ENCODE measurements at places on chromosomes 13 and 19.

- no peak for DNase-seq
Measured at GRCh38 chr19:48961051-48961649, 4.0 kb upstream of the FTL start.

- DNase-seq = no peak
Measured at GRCh38 chr19:48405850-48406249, 12.4 kb downstream of the GRIN2D start.

GRCh38 chr13:30446126-30446500 lies 19.6 kb downstream of the HMGB1 start:
- DNase-seq = no peak

GRCh38 chr13:92418818-92419412 lies 807.7 kb upstream of the GPC6 start:
- no peak for DNase-seq

DNA sequence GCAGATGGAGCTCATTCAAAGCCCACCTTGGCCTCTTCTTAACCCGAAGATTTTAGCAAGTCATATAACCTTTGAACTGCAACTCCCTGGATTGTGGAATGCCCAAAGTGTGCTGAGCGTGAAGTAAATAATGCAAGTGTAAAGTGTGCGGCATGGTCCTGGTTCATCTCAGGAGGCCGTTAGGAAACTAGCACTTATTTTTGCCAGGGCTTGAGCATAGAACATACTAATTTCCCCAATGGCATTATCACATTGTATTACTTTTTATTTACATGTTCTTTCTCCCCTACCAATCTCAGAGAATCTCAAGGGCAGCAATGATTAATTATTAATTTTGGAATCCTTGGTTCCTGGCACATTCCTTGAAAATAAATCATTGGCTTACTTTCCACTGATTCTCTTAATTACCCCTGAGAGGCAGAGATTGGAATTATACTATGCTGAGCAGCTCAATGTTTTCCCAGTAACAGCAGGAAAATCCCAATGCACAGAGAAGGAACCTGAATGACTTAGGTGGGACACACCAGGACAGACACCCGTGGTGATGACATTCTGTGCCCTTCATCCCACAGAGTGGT lies 128.8 kb upstream of the GJB6 start:
- DNase-seq = no peak

GRCh38 chr13:80888390-80888789 lies 547.5 kb upstream of the SPRY2 start:
- DNase-seq = no peak

GRCh38 chr13:40096357-40096901 lies 441.0 kb downstream of the COG6 start:
- DNase-seq = no peak

GRCh38 chr13:19910336-19911072 lies 47.1 kb upstream of the ZMYM5 start:
- DNase-seq = no peak

DNA sequence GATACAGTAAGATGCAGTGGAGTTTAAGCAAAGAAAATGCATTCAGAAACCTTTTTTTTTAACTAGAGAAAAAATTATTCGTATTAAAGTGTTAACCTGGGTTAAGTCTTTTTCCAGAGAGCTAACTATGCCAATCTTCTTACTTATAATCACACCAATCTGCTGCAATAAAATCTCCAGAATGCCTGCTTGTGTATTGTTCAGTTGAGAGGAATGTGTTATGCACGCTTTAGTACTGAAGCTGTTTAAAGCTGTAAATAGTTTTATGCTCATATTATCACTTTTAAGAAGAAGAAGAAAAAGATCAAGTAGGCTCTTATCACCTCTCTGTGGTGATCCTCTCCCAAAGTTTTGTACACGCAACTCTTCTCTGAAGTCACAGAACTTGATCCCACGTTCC lies 528.7 kb downstream of the RFC3 start:
- DNase-seq = no peak

DNA sequence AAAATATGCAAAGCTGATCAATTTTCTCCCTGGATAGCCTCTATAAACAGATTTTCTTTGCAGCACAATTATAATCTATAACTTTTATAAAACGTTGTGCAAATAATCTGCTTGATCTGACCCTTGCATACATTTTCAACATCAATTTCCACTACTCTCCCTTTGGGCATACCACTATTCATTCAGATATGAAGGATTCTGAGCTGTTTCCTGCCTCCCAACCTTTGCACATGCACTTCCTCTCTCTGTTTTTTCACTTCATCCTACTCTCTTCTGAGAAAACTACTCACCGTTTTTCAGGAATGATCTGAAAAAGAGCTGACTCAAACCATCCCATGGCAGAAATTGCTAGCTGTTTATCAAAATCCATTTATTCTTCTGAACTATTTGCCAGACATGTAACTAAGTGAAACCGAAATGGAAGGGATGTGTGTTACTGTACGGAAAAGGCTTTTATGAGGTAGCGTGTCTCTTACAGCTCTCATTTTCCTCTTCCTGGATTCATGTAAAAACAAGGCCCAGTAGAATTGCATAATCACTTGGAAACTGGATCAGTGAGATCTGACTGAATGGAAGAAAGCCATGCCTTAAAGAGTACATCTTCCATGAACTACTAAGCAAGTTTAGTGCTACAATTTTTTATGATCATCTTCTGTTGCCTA lies 1447.3 kb upstream of the MIR17HG start:
- DNase-seq = no peak

DNA sequence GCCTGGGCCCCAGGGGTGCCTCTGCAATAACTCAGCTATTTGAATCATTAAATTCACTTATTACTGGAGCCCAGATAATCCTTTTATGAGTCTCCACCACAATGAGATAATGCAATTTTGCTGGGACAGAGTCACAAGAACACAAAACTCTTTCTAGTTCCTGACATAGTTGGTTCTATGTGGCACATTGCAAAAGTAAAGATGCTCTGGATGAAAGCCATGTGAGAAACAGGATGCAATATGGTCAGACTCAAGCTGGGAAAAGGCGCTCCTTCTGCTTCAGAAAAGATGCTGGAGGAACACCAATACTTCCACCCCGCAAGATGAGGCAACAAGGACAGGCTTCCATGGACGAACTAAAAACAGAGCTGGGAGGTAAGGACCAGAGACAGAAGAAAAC lies 5.7 kb downstream of the ANKRD27 start:
- no peak for DNase-seq

DNA sequence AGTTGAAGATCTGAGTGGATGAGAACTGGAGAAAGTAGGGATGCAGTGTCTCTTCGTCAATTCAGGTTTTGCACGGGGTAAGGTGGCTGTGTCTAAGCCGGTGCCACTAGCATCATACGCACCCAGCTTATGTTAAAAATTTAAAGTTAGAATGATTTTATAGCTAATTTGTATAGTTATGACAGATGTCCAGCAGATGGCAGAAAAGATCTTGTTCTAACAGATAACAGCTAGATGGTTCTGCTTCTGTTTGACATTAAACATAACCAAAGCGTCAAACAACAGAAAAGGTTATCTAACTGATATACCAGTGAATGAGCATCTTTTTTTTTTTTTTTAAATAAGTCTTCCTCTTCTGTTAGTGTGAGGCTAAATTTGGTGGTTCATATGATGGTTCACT lies 18.8 kb upstream of the EDDM13 start:
- no peak for DNase-seq

DNA sequence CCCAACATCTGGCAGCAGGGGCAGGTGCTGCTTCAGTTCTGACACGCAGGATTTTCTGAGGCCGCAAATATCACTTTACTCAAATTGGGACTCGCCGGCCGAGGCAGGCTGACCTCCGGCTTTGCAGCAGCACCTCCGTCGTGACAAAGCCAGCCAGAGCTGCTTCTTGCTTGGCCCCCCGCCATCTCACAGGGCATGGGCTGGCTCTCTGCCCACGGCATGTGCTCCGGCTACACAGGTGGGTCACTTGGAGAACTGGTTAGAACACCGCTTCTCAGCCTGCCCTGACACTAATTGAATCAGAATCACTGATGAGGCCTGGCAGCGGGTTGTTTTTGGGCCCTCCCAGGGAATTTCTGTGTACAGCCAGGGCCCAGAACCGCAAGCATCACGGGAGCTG lies 112.3 kb downstream of the SLC7A1 start:
- no peak for DNase-seq

- DNase-seq = no peak
Measured at GRCh38 chr19:8501981-8502380, 459 bp downstream of the PRAM1 start.

GRCh38 chr13:107845911-107846310 lies 369.4 kb downstream of the LIG4 start:
- no peak for DNase-seq

DNA sequence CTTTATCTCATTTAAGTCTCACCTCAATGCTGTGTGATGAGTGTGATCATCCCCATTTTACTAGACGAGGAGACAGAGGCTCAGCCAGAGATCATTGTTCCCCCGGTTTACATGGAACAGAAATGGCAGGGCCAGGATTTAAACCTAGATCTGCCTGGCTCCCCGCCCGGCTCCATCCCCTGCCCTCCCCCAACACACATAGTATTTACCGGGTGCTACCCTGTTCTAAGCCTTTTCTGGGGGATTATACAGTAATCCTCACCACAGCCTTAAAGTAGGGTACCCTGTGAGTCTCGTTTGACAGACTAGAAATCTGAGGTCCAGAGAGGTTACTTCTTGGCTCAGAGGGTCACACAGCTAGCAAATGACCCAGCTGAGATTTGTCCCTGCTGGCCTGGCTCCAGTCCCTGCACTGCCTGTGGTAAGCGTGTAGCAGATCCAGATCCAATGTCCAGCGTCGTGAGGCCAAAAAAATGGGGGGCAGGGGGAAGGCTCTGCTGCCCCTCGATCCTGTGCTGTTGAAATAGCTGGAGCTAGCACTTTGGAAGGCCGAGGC lies 3.8 kb upstream of the KLC3 start:
- no peak for DNase-seq

DNA sequence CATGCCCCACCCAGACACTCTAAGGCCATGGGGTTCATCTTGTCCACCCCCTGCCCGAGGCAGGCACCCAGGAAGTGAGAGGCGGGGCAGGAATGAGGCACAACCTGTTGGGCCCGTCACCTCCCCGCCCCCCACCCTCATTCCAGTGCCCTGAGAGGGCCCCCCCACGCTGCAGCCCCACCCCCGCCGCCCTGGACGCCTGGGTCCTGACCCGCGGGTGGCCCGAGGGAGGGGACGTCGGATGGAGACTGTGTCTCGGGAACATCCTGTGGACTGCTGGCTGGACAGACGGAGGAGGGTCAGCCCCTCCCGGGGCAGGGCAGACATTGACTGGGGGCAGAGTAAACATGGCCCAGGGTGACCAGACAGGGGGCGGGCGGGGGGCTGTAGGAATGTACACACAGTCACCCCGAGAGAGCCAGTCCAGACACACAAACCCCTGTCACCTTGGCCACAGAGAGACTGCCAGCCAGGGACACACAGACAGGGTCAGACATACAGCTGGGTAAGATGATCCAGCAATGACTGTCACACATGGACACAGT lies 7.4 kb upstream of the JUNB start:
- DNase-seq = no peak

GRCh38 chr13:41577436-41577835 lies 120.1 kb downstream of the RGCC start:
- no peak for DNase-seq

DNA sequence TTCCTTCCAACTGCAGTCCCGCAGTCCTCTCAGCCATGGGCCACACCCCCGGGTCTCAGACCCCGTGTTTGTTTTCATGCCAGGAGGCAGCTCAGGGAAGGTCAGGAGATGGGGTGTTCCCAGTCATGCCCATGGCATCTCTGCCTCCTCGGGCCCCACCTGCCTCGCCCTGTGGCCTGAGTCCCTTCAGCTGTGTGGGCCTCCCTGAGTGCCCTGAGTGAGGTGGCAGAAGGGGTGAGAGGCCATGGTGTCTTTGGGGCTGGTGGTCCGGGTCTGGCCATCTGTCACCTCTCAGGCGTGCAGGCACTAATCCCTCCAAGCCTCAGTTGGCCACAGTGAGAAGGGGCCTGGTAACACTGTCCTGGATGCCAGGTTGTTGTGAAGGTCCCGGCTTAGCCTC lies 10.9 kb upstream of the KDM4B start:
- DNase-seq = peak; percentile 59

GRCh38 chr19:47264629-47265028 lies 8.3 kb downstream of the CCDC9 start:
- no peak for DNase-seq

GRCh38 chr19:8192221-8192820 lies 16.8 kb upstream of the CERS4 start:
- no peak for DNase-seq

DNA sequence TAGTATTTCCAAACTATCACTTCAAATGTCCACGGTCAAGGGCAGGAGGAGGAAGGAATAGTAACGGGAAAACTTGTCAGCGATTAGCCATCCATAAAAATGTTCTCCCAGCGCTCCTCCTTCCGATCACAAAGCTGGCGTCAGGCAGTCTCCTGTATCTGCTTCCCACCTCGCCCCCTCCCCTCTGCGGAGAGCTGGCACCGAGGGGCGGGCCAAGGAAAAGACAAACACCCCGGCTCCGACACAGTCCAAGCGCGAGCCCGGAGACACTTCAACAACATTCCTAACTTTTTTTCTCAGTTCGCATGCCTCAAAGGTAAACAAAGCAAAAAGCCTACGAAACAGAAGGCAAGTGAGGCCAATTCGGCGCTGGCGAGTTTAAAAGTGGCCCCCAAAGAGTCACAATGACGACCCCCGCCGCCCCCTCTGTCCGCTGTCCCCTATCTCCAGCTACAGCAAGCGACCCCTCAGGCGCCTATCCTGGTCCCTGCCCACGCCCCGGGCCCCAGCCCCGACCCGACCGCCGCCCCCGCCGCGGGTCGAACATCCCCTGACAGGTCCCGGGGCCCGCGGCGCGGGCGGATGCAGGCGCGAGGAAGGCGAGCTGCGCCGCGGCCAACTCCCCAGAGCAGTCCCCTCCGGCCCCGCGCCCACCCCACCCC lies 736 bp downstream of the SMAD9 start:
- no peak for DNase-seq

GRCh38 chr13:93660391-93661063 lies 433.9 kb downstream of the GPC6 start:
- DNase-seq = no peak

GRCh38 chr13:95156208-95156607 lies 145.0 kb downstream of the ABCC4 start:
- no peak for DNase-seq

- DNase-seq = no peak
Measured at GRCh38 chr13:29418026-29418425, 177.5 kb downstream of the SLC7A1 start.

DNA sequence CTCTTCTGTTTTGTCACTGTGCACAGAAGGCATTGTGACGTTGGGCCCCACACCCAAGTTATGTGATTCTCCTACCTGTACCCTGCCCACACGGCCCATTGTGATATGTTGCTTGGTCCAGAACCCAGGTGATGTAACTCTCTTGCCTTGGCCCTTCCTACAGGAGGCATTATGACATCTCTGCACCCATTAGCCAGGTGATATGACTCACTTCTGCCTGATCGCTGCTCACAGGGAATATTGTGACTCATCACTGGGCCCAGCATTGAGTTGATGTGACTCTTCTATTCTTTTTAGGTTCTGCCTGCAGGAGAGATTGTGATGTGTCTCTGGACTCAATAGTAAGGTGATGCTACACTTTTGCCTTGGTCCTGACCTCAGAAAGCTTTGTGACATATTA lies 65.4 kb upstream of the ZNF91 start:
- DNase-seq = no peak

- DNase-seq = no peak
Measured at GRCh38 chr13:80529734-80530133, 188.8 kb upstream of the SPRY2 start.

GRCh38 chr13:79457948-79458347 lies 23.0 kb upstream of the NDFIP2 start:
- no peak for DNase-seq

Measured in natural killer cell treated with Interleukin-12 subunit alpha and Interleukin-12 subunit beta and Interleukin-15 and Interleukin-18, amount 100 ng/mL, for 72 hours (primary cell).